Muscle of leg (tissue), 16 donors: ENCODE measurements at places on chromosomes 13 and 19.

DNA sequence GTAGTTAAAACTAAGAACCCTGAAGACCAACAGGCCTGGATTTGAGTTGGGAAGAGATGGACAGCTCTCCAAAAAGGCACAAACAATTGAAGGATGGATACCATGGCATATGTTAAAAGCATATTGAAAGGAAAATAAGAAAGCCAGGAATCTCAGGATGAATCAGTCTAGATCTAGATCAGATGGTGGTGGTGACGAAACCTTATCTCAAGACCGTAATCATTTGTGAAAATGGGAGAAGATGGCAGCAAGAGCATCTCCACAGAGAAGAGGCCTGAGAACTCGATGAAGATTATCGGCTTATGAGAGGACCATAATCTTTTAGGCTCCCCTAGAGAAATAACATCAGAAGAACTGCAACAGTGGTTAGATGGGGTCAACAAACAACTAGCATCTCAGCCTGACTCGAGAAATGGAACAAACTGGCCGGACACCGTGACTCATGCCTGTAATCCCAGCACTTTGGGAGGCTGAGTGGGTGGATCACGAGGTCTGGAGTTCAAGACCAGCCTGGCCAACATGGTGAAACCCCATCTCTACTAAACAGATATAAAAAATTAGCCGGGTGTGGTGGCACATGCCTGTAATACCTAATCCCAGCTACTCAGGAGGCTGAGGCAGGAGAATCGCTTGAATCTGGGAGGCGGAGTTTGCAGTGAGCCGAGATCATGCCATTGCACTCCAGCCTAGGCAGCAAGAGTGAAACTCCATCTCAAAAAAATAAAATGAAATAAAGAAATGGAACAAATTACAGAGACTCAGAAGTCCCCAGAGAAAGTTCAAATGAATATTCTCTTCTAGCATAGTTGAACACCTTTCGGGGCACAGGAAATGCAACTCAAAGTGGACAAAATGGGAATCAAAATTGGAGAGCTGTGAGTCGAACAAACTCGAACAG is 47.6 kb downstream of the FOXO1 start:
- no peak for DNase-seq

DNA sequence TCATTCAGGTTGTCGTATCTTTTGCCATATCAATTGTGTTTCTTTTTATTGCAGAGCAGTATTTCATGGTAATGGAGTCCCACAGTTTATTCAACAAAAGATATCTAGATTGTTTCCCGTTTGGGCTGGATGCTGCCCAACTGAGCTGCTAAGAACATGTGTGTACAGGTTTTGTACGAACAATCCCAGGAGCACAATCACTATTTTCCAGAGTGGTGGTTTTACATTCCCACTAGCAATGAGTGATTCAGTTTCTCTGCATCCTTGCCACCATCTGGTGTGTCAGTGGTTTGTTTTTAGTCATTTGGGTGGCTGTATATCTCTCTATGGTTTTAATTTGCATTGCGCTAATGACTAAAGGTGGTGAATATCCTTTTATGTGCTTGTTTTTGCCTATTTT is 52.7 kb upstream of the ZDHHC20 start:
- no peak for DNase-seq

DNA sequence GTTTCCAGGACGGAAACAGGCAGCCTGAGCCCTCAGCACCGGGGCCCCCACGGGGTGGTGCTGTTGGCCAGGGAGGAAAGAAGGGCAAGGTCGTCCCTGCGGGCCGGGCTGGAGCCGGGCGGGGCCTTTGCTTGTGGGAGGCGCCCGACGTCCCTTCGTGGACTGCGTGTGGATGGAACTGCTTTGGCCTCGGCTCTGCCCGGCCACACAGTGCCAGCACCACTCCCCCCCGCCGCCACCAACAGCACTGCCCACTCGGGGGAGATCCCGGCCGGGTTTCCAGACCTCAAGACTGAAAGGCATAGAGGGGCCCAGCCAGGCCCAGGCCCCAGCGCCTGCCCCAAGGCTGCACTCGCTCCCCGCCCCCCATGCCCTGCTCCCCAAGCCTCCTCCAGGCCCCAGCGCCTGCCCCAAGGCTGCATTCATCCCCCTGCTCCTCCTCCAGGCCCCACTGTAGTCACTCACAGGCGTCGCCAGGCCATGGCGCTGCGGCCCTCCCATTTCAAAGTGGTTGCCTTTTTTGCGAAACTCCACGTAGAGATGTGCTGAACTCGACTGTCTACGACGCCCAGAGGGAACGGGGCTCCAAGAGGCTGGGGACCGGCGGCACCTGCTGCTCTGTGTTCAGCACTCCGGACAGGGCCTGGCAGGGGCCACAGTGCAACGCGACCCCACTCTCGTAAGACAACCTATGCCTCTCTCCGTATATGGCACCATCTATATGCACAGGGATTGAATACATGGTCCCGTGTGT is 22.5 kb downstream of the C13orf46 start:
- peak; percentile 83 for DNase-seq

DNA sequence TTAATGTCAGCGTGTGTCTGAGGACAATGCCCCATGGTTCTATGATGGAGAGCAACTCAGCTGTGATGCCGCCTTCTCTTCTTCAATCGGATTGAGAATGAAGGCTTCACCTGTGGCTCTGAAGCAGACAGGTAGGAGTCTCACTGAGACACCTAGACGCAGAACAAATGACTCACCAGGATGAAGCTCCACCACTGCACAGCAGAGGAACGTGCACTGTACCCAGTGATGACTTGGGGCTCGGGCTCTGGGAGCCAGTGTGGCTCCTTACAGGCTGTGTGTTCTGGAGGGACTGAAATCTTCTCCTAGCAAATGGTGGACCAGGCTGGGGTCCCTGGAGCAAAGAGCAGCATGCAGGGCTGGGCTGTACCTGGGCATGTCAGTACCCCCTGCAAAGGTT is 44.0 kb downstream of the CCDC70 start:
- no peak for DNase-seq
